ENCODE measurements at places on chromosomes 7 and 10. TPM values are rescaled to one million over a fixed set of nuclear protein-coding genes. Genes with fewer than 3 reads are reported as not detected.

- DNase-seq: no peak
Observed at GRCh38 chr7:108351729-108352131, 104.5 kb downstream of the NRCAM start.

DNA sequence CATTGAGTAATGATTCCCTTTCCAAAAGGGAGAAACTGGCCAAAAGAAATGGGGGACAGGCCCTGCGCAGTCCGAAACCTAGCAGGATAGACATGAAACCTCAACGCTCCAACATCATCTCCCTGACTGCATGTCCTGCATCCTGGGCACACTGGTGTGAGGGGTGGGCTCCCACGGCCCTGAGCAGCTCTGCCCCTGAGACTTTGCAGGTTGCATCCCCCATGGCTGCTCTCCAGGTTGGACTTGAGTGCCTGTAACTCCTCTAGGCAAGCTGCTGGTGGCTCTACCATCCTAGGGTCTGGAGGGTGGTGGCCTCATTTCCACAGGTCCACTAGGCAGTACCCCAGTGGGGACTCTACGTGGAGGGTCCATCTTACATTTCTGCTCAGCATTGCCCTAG, 16.3 kb upstream of the CRYGN start:
- no peak for DNase-seq

DNA sequence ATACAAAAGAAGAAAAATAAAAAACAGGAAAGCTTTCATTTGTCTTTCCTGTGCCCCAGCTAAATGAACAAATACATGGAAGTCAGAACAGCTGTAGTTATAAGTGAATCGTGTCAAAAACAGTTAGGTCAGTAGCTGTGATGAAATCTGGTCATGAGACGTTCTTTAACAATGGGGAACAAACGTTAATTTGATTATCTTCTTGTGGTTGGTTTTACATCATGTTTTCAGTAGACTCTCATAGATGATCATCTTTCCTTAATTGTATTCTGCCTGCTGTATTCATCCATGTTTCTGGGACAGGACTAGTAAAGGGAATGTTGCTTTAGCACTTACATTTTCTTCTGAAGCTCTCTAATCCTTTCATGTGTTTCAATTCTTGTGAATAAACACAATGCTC, 97.0 kb downstream of the PCLO start:
- no peak for DNase-seq

DNA sequence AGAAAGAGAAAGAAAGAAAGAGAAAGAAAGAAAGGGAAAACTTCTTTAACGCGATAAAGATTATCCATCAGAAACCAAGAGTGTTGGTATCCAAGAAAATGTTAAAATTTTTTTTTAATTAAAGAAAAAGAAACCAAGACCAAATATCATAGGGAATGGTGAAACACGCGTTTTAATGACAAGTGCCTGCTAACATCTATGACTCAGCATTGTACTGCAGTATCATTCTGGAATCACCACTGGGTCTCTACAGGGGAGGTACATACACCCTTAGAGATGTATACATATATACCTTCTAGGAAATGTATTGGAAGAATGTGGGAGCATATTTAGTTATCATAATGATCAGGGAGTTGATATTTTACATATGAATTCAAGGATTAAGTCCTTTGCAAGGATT, 32.1 kb upstream of the PIK3AP1 start:
- DNase-seq: no peak

GRCh38 chr7:150800581-150801241, at the start of gene TMEM176A:
Gene TMEM176A (plus strand): TSS chr7:150800769. CDS start chr7:150801551, 782 bp downstream.
- DNase-seq: no peak

GRCh38 chr10:57367412-57367811, 900.3 kb downstream of the IPMK start:
- no peak for DNase-seq

DNA sequence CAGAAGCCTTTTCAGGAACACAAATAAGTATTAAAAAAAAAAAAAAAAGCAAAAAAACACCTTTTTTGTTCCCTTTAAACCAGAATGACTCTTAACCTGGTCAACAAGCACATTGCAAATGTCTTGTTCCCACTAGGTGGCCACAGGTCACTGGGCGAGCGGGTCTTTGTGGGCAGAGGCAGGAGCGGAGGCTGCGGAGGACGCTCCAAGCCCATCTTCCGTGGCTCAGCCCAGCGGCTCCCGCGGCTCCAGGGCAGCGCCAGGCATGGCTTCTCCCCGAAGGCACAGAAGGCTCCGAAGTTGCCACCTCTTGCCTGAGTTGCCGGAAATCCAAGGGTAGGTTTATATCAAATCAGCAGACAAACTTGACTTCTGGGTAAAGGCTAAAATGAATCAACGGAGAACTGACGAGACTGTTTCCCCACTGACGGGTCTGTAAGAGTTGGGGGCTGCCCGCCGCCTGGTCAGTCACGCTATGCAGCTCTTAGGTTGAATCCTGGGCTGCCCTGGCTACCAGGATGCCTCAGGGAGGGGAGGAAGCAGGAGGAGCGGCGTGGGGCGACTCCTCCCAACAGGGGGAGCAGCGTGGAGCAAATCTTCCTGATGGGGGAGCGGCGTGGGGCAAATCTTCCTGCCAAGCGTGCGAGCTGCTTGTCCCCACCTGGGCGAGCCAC, 144.5 kb downstream of the PTPRN2 start:
- DNase-seq: no peak

GRCh38 chr7:85564861-85565260, 378.0 kb upstream of the SEMA3D start:
- no peak for DNase-seq

- no peak for DNase-seq
Observed at GRCh38 chr10:6124666-6125065, 35.8 kb downstream of the RBM17 start.

GRCh38 chr7:91109200-91109599, 155.0 kb upstream of the FZD1 start:
- DNase-seq: no peak

GRCh38 chr7:48759431-48760080, 164.8 kb upstream of the CDC14C start:
- no peak for DNase-seq

DNA sequence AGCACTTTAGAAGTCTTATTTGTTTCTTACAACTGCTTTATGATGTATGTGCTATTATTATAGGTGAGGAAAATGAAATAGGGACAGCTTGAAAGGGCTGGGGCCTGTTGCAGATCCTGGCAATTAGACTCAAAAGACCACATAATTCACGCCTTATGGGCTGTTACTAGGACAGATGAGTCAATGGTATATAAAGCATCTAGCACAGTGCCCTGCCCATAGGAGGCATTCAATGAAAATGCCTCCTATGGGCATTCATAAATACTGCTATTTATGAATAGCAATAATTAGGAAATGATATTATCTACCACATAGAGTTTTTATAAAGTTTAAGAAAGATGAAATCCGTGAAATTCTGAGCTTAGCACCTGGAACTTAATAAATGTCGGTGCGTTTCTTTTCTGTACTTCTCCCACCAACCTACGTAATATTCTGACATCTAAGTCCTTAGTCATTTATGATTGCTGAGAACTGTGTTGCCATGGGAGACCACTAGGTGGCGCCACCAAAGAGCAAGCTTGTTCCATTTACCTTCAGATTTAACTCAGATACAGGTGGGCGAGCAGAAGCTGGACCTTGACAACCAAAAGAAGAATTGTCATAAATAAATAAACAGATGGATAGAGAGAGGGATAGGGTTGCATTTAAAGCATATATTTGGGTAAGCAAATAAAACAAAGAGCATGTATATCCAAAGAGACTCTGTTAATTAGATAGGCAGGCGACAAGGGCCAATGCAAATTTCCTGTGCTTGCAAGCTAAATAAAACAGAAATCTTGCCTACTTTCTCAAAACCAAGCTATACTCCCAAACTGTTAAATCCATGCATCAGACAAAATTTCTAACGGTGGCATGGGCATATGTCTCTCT, 699.9 kb downstream of the INHBA start:
- peak; percentile 67 for DNase-seq

- DNase-seq: no peak
Observed at GRCh38 chr7:148049068-148049467, 541.5 kb upstream of the C7orf33 start.

GRCh38 chr7:9863545-9863944, 1110.1 kb upstream of the PHF14 start:
- DNase-seq: no peak

- no peak for DNase-seq
Observed at GRCh38 chr10:21247592-21247991, 277.9 kb downstream of the SKIDA1 start.

DNA sequence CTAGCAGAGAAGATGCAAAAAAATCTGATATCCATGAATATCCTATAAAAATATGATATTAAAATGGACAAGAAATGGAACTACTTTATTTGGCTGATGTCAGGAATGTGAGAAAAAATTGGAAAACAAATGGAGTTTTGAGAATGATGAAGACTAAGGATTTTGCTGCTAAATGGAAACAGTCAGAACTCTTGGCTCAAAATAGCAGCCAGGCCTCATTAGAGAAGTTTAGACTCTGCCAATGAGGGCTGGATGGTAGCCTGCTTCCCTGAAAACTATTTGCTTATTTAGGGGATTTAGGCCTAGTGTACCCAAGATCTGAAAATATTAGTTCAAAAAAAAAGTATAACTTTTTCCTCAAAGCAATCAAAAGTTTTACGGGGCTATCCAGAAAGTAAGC, 458.5 kb downstream of the TFEC start:
- DNase-seq: no peak

- no peak for DNase-seq
Observed at GRCh38 chr10:35961501-35961900, 319.4 kb upstream of the FZD8 start.

DNA sequence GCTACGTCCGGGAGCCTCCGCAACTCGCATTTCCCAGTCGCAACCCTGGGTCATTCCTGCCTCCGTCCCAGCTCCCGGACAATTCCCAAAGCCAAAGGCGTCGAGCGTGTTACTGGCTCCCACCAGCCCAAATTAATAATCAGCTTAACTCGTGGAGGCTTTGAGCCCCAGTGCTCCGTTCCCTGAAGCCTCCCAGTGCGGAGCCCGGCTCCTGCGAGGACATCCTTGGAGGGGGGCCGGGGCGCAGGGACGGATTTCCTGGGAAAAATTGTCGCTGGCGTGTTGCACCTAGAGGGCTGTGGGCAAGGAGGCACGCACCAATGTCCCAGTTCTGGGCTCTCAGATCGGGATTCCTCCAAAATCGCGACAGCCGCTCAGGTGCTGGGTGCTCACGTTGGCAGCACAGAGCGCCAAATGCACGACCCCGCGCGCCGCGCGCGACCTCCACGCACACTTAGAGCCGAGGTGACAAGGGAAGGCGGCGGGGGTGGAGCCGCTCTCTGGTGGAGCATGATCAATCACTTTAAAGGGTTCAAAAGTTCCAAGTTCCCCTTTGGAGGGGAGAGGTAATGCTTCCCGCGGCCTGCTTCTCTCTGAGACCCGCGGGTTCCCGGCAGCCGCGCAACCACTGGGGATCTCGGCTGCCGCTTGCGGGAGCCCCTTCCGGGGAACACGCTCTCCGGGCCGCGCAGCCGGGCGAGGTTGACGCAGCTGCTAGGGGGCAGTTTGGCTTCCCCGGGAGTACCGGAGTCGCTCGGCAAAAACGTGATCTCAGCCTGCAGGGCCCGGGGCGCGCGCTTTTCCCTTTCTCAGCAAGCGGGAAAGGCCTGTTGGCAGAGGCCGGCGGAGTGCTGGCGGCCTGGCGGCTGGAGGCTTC, 25.5 kb downstream of the SKIDA1 start:
- peak; percentile 53 for DNase-seq

- peak; percentile 82 for DNase-seq
Observed at GRCh38 chr10:102347236-102347828, 48.2 kb upstream of the NFKB2 start.

- peak; percentile 6 for DNase-seq
Observed at GRCh38 chr7:49166441-49166840, 242.1 kb downstream of the CDC14C start.

DNA sequence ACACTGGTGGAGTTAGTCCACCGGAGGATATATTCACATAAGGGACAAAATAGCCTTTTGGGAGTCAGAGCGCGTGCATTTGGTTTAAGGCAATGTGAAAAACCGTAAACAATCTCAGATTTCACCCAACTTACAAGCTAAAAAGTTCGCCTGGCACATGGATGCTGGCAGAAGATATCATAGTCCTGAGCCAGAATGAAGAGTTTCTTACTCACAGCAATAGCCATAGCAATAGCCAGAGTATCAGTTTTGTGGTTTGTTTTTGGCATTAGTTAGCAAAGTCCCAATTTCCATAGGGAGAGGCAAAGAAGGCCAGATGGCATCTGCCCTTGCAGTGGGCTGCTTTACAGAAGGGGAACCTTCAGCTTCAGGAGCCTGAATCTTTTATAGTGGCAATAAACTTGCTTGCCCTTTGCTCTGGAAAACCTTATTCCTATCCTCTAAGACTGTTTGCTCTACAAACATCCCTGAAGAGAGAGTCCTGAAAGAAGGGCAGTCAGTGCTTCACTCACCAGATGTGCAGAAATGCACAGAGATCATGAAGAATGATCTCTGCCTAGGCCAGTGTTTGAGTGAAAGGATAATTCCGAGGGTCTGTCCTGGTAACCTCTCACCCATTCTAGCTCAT, 28.7 kb upstream of the RSBN1L start:
- DNase-seq: no peak

DNA sequence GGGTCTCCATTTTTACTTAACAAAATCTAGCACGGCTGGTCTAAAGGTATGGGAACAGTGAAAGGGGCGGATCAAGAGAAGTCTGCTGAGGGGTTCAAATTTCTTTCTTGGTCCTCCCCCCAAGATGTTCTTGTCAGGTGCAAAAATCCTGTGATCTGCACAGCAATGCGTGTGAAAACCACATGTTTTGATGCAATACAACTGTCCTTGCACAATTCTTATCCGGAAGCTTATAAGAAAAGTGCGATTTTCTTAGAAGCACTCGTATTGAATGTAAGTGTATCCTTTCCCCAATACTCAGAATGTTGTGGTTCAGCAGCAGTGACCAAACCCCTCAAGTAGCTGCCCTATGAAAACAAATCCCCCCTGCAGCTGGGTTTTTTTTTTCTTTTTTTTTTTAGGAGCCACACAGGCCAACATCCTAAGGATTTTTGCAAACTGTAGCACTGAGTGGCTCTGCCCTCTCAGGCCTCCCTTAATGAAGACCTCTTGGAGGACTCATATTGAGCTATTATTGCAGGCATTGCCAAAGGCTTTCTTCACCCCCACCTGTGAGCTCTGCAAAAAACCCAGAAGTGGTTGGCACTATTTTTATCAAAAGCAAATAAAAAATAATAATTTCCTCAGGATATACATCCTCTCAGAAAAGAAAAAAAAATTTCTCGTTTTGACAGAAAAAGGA, 151.9 kb upstream of the ITGB1 start:
- no peak for DNase-seq

GRCh38 chr10:79292026-79292766, 55.1 kb upstream of the PPIF start:
- DNase-seq: no peak

Gene RSPH10B2
- total RNA-seq: not detected

Gene CUBN
- 1.5 TPM for total RNA-seq

Gene NXPH1
- not detected for total RNA-seq

Gene BEND7
- 9.1 TPM for total RNA-seq

Gene CDH23
- 10.3 TPM for total RNA-seq

Gene DCLRE1A
- total RNA-seq: 35.9 TPM

Gene SRRM3
- 4.6 TPM for total RNA-seq

Gene DNAJC12
- total RNA-seq: 3.5 TPM

Gene CDK5
- 10.3 TPM for total RNA-seq

Gene MYPN
- total RNA-seq: not detected

Measured in neural progenitor cell (in vitro differentiated cells).